ENCODE measurements at places on chromosomes 4 and X.

DNA sequence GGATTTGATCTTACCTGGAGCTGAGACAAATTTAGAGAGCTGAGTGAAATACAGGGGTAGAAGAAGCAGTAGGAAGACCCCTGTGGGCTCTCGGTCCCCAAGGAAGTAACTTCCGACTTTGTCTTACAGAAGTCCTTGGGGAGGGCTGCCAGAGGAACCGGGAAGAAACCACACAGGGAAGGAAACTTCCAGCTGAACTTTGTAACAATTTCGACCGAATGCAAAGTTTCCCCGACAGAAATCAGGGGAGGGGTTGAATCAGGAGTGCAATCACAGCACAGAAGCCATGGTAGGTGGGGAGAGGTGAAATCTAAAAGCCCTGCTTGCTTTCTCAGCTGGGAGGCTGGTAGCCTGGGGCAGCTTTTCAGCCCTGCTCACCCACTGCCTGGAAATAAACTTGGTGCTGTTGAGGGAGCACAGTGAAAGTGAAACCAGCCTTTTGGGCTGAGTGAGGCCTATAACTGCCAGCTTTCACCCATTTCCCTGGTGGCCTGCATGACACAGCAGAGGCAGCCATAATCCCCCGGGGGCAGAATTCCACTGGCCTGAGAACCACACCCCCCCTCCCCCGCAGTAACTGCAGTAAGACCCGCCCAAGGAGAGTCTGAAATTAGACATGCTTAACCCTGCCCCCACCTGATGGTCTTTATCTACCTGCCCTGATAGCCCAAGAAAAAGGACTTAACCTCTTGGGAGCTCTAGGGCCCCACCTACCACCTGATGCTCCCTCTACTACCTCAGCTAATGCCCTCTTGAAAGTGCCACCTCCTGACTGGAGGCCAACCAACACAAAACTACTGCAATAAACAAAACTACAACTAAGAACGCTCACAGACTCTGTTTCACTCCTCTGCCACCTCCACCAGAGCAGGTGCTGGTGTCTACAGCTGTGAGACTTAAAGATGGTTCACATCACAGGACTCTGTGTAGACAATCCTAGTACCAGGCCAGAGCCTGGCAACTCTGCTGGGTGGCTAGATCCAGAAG lies 248.2 kb downstream of the PARM1 start:
- peak; percentile 22 for DNase-seq

DNA sequence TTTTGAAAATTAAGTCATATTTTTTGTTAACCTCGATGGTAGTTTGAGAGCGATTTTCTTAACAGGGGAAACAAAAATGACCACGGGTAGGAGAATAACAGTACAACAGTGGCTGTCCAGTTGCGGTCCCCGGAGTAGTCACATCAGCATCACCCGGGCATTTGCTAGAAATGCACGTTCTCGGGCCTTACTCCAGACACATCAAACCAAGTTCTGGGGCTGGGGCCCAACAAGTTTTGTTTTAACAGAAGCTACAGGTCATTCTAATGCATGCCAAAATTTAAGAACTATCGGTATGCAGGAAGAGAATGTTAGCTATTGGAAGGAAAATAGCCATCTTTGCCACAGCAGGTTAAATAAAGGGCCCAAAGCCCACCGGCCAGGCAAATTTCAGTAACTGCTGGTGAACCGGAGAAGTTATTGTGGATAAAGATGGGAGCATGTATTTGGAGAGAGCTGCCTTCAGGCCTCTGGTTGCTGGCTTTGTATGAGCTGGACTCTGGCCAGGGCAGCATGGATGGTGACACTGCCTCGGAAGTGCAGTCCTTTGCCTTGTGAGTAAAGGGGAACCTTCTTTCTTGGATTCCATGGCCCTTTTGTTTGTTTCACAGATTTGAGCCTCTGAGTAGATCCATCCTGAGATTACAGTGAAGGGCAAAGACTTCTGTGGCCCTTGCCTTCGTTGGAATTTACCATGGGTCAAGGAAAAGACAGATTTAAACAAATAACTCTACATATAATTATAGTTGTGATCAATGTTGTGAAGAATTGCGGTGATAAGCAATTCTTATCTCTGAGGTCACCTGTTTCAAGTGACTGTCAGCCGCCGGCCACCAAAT lies 62.1 kb downstream of the TBC1D14 start:
- DNase-seq, result no peak

GRCh38 chr4:80199004-80199560 lies 1.8 kb downstream of the PRDM8 start:
- no peak for DNase-seq

DNA sequence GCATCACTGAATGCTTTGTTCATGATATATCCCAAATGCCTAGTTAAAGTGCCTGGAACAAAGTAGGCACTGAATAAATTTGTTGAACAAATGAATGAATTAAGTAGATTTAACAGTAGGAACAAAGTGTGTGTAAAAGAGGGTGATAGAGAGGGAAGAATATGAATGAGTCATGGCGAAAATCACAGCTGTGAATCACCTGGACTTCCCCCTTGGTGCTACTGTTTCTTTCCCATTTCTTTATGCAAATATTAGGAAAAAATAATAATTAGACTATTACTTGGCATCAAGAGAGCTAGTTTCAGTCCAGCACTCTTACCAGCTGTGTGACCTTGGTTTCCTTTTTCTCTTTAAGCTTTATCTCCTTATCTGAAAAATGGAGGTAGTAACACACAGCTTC lies 9.2 kb downstream of the SPIN3 start:
- DNase-seq, result no peak

DNA sequence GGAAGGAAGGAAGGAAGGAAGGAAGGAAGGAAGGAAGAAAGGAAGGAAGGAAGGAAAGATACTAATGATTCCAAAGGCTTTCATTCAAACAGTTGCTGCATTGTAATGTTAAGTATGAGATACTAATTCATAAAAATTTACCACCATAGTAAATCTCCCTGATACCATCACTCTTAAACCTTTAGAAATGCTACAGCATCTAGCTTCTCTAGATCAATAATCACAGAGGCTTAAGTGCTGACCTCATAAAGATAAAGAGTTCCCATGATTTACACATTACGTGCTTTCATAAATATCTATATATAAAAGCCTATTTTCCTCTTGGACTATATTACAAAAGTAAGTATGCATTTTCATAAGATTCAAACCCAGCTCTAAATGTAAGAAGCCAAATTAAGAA lies 36.4 kb downstream of the F9 start:
- DNase-seq, result no peak

DNA sequence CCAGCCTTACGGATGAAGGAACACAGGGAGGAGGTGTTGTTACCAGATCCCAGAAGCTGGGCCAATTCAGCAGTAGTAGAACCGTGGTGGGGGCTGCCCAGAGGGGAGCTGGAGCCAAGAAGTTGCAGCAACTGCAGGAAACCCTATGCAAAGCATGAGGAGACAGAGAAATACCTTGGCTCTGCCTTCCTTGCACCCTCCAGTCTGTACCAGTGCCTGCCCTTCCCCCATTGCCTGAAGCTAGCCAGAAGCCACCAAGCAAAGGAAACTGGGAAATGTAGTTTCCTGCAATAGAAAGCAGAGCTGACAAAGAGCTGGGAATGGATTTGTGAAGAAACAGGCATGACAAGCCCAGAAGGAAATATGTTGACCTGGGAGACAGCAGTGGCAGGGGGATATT lies 108.7 kb upstream of the FUNDC1 start:
- DNase-seq, result peak; percentile 27

DNA sequence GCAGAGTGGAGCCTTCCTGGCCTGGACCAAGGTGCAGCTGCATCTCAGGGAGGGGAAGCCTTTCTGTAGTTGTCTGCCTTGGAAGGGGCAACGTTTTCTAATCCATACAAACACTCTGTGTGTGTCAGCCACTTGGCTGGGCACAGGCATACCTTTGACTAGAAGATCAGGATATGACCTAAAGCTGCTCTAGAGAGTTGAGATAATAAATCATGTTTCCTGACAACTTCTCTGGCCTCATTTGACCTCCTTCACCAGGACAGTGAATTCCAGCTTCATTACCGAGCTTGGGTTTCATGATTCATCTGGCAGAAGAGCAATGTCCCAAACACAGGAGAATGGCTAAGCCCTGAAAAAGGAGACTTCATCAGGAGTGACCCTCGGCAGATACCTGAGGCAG lies 89.6 kb upstream of the KIT start:
- DNase-seq, result peak; percentile 4

GRCh38 chr4:8278421-8279287 lies 9.1 kb downstream of the HTRA3 start:
- no peak for DNase-seq

GRCh38 chr4:84530454-84530853 lies 31.4 kb upstream of the NKX6-1 start:
- no peak for DNase-seq

- no peak for DNase-seq
These were observed 1.3 kb downstream of the PRR32 start for GRCh38 chrX:126820700-126821420.

DNA sequence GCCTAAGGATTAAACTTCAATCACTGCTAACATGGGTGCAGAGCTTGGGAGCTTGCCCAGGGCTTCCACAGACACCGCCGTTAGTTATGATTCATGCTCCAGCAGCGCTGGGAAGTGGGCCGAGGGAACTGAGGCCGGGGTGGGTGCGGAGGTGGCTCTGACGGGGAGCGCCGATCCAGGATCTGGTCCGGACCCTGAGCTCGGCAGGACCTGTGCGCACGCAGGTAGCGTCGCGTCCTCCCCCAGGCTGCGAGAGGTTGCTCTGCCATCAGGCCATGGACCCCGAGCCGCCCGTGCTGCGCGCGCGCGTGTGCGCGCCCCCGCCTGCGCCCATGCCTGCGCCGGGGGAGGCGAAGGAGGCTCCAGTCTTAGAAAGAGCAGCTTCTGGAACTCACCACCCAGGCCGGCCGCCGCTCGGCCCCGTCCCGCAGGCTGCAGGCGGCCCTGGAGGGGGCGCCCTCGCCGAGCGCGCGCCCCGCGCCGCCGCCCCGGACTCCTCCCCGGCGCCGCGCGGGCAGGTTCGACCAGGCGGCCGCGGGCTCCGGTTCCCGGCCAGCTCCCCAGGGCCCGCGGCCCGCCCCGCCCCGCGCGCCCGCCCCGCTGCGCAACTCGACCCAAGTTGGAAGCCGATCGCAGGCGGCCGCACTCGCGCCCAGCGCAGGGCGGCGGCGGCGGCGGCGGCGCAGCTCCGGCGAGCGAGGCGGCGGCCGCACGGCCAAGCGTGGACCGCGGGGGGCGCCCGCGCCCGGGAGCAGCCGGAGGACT lies 732 bp upstream of the ADRA2C start:
- DNase-seq, result peak; percentile 58

DNA sequence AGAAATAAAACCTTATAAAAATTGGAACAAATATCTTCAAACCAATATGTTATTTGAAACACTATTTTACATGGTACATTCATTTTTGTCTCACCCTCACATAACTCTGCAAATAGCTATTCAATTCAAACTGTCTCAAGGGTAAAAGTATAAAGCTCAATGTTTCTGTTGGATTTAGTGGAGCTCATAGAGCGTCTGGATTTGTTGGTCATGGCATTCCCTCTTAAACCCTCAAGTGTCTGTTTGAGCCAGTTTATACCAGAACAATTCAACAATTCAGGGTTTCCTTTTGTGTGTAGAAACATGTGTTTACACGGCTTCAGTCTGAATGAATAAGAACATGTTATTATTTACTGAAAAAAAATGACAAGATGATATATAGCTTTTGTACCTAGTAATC lies 161.6 kb downstream of the PCDH18 start:
- peak; percentile 32 for DNase-seq

DNA sequence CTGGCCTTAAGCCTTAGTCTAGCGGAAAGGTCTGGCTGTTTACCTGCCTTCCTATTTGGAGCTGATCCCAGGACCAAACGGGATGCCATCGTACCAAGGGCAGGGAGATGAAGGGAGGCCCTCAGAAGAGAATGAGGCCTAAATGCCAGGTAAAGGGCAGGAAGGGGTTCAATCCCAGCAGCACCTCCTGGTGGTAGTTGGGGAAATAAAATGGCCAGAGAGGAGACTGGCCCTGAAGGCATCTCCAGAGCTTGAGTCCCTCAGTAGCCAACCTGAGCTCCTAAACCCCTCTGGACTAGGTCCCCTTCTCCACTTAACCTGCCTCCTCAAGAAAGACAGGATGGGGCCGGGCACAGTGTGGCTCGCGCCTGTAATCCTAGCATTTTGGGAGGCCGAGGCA lies 53.7 kb downstream of the KDM5C start:
- DNase-seq, result peak; percentile 4

GRCh38 chrX:102599951-102600579 lies 750 bp downstream of the ARMCX5 start:
- peak; percentile 1 for DNase-seq

DNA sequence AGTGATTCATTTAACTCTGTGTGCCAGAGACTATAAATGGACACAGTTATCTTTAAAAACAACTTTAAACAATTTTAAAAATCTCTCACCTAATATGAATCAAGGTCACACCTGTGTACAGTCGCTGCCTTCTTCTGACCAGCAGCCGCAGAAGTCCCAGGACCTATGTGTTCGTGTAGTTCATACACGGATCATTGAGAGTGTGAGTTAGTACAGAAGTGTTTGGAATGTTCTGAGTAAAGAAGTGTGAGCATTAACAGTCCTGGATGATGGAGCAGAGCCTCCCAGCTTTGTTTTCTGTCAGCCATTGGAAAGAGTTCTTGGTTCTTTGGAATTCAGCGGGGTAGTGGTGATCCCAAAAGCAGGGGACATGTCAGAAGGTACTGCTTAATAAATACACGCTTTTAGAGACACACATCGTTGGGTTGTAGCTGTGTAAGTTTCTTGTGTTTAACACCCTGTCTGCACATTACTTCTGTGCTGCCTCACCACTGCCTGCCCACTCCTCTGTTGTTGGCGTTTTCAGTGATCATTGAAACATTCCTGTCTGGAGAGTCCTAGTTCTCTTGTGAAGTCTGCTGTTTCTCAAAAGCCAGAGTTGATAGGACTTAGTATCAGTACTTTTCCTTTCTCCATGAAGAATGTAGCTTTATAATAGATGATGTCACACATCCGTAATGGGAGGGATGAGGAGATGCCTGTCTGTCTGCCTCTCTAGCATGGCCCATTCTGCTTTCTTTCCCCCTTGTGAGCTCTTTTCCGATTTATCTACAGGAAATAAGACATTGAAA lies 90.6 kb downstream of the PTTG2 start:
- DNase-seq, result no peak

GRCh38 chr4:911871-912490 lies 20.1 kb downstream of the GAK start:
- no peak for DNase-seq

DNA sequence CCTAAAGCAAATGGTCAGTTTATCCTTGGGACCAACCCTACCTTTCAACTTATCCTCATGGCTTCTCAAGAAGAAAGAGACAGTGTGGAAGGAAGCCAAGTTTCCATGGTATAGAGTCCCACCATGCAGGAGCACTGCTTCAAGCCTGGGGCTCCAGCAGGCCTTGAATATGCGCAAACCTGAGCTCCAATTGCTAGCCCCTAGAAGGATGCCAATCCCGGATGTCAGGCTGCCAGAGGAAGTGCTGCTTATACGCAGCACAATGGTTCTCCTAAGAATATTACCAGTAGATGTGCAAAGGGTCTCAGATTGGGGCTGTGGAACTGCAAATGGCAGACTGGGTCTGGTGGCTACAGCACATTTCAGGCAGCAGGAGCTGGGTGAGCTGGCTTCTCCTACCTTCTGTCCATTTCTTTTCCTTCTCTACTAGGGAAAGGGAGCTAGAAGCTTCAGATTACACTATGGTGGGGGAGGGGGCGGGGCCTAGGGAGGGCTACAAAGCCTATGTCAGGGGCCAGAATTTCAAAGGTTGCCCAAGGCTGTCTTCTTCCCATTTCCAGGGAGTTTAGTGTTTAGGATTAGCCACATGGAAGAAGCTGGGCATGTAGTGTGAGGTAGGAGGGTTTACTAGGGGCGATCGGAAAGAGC lies 40.7 kb upstream of the CITED1 start:
- no peak for DNase-seq

GRCh38 chr4:107017443-107018343 lies 18.4 kb downstream of the DKK2 start:
- no peak for DNase-seq

GRCh38 chr4:141636771-141637460 lies 533 bp downstream of the IL15 start:
- DNase-seq, result no peak
